ENCODE measurements at places on chromosomes 7 and 10. TPM values are rescaled to one million over a fixed set of nuclear protein-coding genes. Genes with fewer than 3 reads are reported as not detected.

- no peak for DNase-seq
Observed at GRCh38 chr10:133001114-133001513, 58.7 kb upstream of the CFAP46 start.

DNA sequence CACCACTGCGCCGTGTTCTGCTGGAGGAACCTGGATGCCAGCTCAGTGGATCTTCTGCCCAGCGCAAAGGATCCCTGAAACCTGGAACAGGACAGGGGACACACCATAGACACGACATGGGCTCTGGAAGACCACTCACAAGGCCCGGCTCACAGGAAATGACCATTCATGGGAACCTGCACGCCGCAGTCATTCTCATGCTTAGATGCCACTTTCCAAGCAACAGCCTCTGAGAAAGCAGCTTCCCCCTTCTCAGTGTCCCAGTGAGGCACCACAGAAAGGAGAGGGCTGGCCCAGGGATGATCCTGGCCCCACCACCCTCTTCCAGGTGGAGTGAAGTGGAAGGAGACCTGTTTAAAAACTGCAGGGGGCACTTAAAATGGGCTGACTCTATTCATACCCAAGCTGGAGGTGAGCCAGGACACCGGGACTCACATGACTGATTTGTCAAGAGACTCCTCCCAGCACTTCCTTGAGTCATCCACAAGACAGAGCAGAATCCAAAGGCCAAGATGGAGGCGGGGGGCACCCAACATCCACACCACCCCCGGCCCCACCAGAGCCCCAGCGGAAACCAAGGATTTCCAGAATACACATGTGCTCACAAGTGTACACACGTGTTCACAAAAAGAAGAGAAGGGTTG is 11.2 kb downstream of the CTBP2 start:
- no peak for DNase-seq

GRCh38 chr10:32239769-32240168 is 107.2 kb downstream of the EPC1 start:
- DNase-seq = no peak

DNA sequence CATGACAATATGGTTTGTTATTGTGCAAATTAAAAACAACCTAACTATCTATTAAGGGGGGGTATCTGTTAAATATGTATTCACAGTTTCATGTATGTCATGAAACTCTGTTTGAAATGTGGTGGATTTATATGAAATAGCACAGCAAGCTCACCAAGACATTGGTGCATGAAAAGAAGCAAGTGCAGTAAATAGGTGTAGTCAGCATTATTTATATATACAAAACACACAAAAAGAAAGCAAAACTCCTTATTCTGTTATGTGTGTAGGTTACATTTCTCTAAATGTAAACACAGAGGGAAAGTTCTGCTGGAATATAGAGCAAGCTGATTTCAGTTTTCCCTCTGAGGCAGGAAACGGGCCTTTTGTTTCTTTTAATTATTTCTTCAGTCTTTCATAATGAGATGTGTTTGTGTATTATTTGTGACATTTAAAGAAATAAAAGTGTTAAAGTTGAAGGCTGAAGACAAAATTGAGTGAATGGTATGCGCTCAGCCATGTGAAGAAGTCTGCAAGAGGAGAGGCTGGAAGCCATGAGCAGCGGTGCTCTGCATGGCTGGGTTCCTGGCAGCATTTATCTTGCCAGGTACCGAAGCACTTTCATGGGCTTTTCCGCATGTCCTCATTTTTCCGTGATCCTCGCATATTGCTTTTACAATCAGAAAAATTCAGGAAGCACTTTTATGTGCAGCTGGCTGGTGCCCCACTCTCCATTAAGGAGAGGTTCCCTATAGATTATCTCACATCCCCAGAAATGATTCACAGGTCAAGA is 38.5 kb downstream of the GRID1 start:
- no peak for DNase-seq

DNA sequence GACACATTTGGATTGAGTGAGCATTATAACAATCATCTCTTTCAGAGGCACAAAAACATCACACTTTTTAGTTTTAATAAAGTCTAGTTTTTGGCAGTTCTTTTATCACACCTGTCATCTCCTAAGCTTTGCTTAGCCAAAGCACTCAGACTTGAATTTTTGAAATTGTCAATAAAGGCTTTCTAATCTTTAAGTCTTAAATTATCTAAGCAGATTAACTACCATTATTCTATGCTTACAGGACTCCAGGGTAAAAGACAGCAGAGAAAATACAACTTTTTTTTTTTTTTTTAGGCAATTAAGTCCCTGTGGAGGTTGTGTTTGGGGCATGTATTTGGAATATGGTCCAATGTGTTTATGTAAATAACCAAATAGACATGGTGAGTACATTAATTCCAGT is 17.6 kb upstream of the DLX6 start:
- no peak for DNase-seq

The ATRNL1 gene
- total RNA-seq = 22.9 TPM

The GATA3 gene
- total RNA-seq = 10.4 TPM

The IFRD1 gene
- 57.5 TPM for total RNA-seq

The SGPL1 gene
- total RNA-seq = 64.4 TPM

All from prostate gland (tissue), 2 donors.